HCT116 (cell line): ENCODE measurements at places on chromosomes 11 and 22.

DNA sequence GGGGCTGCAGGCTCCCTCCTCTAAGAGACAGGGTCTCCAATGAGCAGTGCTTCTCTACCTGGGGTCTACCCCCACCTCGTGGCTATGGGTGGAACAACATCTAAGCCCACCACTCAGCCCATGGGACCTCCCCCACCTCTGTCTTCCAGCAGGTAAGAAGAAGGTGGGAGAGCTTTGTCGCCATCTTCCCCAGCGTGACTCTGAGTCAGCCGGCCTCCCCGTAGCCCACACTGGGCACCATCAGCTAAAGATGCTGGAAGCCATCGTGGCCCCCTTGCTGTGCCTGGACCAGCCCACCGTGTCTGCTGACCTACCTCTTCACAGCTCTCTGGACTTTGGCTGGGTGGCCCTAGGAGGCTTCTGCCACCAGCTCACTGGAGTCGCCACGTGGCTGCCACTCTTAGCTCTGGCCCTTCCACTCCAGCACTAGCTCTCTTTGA, 944 bp downstream of the C11orf86 start:
- no peak for DNase-seq

GRCh38 chr11:78424334-78425270, 7.0 kb upstream of the GAB2 start:
- no peak for DNase-seq

DNA sequence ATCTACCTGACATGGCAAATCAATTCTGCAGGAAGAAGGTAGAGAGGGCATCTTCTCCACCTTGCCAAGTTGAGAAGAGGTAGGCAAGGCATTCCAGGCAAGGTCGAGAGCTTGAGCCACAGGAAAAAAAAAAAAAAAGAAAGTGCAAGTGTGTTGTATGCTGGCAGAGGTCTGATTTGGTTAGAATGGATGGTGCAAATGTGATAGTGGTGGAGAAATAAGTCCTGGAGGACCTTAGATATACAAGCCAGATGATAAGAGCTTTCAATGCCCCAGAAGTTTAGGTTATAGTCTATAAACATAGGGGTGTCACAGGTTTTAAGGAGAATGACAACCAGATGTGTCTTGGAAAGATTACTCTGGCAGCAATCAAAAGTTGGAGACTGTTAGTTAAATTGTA, 1.4 kb downstream of the FBXO3 start:
- no peak for DNase-seq

GRCh38 chr22:46408568-46409506, 73.3 kb downstream of the TRMU start:
- no peak for DNase-seq

GRCh38 chr11:65454696-65455456, 32.3 kb downstream of the NEAT1 start:
- DNase-seq: peak; percentile 85

DNA sequence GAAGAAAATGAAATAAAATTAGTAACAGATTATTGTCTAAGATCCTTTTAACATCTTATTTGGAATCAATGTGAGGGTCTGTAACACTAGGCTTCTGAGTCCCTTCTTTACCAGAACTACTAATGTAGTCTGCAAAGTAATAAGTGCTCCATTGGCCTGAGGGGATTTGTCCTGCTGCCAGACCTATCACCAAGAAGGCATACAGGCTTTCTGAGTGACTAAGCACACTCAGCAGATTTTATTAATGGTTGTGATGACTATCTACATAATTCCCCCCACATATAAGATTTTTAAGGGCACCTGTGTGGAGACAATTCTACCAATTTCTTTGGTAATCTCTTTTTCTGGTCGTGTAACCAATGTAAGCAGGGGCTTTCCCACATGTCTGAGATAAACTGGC, 365.0 kb upstream of the FAT3 start:
- no peak for DNase-seq

DNA sequence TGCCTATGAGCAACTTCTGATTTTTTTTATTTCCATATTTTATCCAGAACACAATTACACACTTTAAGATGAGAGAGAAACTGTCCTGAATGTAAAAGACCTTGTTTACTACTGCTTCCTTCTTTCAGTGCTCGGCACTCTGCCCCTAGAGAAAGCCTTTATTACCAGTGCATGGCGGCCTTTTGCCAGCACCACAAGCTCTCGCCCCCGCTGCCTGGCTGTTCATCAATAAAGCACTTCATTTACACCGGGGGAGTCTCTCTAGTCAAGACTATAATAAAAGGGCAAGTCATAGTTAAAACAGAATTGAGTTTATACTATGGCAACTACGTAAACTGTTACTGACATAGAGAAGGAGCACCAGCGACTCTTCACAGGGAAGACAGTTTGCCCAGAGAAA, 259.5 kb downstream of the CADM1 start:
- DNase-seq: no peak

GRCh38 chr11:68206211-68206610, 6.9 kb downstream of the KMT5B start:
- DNase-seq: peak; percentile 53

DNA sequence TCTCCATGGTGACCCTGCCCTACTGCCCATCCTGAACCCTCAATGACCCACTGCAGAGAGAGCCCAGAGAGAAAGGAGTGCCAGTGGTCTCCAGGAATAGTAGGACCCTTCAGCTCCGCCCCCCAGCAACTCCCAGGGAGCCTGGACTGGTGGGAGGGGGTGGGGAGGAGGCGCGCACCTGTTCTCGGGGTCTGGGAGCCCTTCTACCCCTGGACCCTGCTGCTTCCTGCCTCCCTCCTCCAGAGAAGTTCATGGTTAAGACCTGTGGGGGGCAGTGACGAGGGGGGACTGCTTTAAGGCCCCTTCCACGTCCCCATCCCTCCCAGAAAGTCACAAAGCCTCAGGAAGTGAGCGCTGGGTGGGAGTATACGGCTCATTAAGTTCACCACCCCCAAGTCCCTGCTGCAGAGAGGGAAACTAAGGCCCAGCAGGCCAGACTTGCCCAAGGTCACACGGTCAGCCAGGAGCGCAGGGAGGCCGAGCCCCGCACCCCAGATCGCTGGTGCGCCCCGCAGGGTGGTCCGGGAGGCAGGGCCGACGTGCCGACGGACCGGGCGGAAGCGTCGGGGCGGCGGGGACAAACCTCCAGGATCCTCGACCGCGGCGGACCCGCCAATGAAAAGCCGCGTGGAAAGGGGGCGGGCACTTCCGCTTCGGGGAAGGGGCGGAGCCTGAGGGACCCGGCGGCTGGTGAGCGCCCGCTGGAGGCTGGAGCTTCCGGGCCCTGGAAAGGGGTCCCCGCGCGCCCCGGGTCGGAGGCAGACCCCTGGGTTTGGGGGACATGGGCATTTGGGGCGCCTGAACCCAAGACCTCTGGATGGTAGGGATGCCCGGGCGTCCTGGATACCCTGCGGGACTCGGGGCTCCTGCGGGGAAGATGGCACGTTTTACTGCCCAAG, at the start of the genes NUDT22 and TRPT1:
TSS of gene NUDT22 (plus strand) at position 667 of the 899 bp plus-strand sequence. CDS start 379 bp downstream, outside the sequence.
TSS of gene TRPT1 (minus strand) at position 579 of the 899 bp plus-strand sequence. CDS start at position 253, 326 bp downstream.
- DNase-seq: no peak

GRCh38 chr11:83034673-83035014, 37.1 kb downstream of the RAB30 start:
- no peak for DNase-seq

DNA sequence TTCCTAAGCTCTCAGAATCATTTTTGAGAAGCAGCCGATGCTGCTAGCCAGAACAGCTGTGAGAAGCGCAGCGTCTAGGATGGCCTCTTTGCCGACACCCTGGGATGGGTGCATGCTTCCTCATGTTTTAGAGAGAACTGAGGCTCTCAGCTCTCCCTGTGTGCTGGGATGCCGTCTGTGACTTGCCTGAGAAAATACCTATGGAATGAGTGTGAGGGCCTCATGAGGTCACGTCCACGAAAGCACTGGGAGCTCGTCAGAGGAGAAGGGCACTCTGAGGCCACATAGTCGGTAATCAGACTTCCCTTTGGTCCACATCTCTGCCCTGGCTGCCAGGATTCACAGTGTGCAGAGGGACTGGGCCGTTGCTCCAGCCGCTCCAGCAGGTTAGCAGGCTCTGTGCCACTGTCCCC, 54.7 kb downstream of the MICAL3 start:
- no peak for DNase-seq

GRCh38 chr11:111532365-111532709, 8.2 kb upstream of the LAYN start:
- no peak for DNase-seq

GRCh38 chr11:83656796-83657330, 370.7 kb upstream of the CCDC90B start:
- no peak for DNase-seq

GRCh38 chr11:44066732-44067141, 667 bp downstream of the ACCS start:
- DNase-seq: peak; percentile 31

GRCh38 chr11:6632116-6633073, 13.2 kb upstream of the TPP1 start:
- DNase-seq: no peak

- no peak for DNase-seq
Observed at GRCh38 chr22:20176421-20177085, 25.7 kb upstream of the CCDC188 start.

- DNase-seq: no peak
Observed at GRCh38 chr22:38870791-38871359, 1.1 kb downstream of the CBX6 start.

DNA sequence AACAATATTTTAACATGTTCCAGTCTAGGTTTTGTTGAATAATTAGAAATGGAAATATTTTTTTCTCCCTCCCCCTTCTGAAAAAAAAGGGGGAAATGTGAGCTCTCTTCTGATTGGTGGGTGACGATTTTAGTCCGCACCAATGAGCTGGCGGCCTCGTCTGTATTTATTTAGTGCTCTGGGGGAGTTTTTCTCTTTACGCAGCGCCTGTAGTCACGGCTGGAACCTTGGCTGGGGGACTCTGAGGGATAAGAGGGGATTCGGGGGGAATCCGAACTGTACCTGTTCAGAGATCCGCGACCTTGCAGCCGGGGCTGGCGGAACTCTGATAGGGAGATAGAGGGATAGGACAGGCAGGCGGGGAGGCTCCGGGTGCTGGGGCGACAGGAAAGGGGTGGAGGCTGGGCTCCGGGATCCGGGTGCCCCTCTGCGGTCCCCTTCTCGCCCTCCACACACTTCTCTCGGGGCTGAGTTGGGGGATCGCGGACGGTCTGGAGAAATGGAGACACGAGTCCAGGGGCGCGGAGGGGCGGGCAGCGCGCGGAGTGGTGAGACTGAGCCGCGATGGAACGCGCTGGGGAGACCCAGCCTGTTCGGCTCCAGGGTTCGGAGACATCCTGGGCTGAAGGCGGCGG, 99.7 kb upstream of the HSD17B12 start:
- no peak for DNase-seq

GRCh38 chr11:16193897-16194381, 162.4 kb downstream of the SOX6 start:
- DNase-seq: no peak

- no peak for DNase-seq
Observed at GRCh38 chr11:67117672-67118180, 1.3 kb upstream of the KDM2A start.

GRCh38 chr11:100329352-100329751, 357.7 kb upstream of the ARHGAP42 start:
- no peak for DNase-seq

- DNase-seq: no peak
Observed at GRCh38 chr22:47176573-47177333, 414.3 kb downstream of the TBC1D22A start.

DNA sequence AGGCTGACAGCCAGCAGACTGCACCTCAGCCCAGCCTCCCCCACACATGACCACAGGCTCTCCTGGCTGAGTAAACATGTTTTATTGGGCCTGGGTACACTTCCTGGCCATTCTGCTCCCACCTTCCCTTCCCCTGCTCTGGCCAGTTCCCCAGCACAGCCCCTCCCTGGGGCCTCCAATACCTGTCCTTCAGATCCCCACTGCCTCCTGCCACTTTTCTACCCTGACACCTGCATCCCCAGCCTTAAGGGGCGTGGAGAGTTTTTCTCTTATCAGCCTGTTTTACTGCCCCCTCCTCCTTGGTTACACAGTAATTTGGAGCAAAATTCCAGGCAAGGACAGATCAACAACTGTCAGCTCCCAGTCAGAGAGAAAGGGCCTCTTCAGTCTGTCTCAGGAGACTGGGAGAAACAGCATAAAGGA, at the start of gene ISX:
TSS of gene ISX (plus strand) at position 363 of the 423 bp plus-strand sequence. CDS start 930 bp downstream, outside the sequence.
- no peak for DNase-seq

GRCh38 chr22:46842606-46843005, 80.2 kb downstream of the TBC1D22A start:
- no peak for DNase-seq

- DNase-seq: no peak
Observed at GRCh38 chr11:129729823-129730222, 85.8 kb upstream of the TMEM45B start.

DNA sequence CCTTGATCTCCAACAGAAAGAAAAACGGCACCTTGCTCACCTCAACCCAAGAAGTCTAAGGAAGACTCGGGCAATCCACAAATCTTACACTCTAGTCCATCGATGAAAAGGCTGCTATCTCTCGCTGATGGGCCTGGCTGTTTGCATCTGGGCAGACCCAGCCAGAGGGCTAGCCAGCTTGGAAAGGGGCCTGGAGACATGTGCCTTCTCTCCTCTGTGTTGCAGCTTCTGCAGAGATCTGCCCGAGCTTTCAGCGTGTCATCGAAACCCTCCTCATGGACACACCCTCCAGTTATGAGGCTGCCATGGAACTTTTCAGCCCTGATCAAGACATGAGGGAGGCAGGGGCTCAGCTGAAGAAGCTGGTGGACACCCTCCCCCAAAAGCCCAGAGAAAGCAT, 3.2 kb downstream of the SCGB1A1 start:
- DNase-seq: no peak

GRCh38 chr11:62479631-62480201, 60.9 kb downstream of the SCGB1A1 start:
- no peak for DNase-seq

GRCh38 chr11:83042964-83043711, 28.6 kb downstream of the RAB30 start:
- DNase-seq: no peak

GRCh38 chr11:128711890-128712289, 18.0 kb downstream of the FLI1 start:
- DNase-seq: no peak

DNA sequence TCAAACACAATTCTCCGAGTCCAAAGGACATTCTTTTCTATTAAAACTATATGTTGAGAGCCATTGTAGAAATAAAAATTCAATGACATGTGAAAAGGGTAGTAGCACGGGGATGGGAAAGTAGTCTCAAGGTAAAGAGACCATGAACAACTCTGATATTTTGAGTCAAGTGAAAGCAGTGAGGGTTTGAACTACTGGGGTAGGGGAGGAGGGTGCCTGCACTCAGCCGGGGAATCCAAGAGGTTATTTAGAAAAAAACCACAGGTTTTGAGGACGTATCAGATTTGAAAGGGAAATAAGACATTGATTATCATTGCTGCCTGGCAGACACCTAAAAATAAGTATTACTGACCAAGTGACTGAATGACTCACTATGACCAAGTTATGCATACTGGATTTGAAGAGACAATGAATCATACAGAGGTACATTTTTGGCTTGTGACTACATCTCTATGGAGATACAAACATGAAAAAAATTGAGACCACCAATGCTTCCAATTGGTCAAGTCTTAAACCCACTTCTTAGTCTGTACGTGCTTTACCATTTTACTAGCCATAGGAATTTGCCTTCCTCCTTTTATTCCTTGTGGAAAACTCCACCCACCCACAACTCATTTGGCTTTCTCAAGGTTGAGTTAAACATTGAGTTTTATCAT, 2.2 kb upstream of the OR52H1 start:
- DNase-seq: peak; percentile 54
